A172 (cell line): ENCODE measurements at places on chromosomes 6 and 20.

- no peak for DNase-seq
Measured at GRCh38 chr6:40336940-40337760, 250.0 kb downstream of the LRFN2 start.

- DNase-seq = no peak
Measured at GRCh38 chr6:11702089-11702488, 76.5 kb downstream of the ADTRP start.

DNA sequence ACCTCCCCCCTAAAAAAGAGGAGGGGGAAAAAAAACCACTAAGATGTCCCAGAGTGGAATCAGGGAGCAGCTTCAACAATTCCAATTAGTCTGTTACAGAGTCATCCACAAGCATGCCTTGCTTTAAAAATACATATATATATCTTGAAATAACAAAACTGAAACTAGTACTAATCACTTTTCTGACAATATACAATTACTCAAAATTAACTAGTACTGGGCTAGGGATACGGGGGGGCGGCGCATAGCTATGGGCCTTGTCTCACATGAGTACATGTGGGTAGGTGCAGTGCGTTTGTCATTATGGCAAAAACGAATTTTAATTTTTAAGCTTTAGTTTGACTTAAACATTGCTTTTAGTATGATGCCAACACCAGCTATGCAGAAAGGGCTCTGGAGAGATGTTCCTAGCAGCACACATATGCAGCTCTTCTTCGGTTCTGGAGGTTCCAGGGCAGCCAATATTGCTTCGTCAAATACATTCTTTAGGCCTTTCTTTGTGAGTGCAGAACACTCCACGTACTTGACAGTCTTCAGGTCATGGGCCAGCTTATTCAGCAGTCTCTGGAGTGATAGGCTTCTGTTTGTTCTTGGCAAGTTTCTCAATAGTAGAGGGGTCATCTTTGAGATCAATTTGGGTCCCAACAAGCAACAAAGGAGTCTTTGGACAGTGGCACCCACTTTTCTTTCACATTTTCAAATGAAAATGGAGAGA is 38.8 kb downstream of the ITCH start:
- DNase-seq = no peak

DNA sequence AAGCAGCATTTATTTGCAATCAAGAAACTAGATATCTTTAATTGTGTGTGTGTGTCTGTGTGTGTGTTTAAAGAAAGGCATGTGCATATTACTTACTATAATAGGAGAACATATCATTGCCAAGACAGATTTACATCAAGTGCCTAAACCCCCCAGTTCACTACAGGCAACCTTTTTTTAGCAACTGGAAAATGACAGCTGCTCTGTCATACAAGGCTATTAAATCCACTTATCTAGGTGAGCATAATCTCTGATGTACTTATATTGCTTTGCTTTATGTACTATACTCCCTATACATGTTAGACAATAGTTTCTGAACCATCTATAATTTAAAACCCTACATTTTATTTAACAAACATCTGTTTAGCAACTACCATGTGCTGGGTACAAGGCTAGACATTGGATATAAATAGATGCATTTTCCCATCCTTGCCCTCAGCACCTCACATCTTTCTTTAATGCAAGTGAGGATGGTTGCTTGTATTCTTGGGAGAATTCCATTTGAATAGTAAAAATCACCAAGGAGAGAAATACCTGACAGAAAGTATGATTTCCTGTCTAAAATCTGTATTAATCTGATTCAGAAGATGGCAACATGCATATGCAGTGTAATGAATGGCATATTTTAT is 398.3 kb downstream of the LAMA2 start:
- DNase-seq = no peak

- DNase-seq = peak; percentile 73
Measured at GRCh38 chr20:48180024-48180423, 394.7 kb upstream of the SULF2 start.

- peak; percentile 55 for DNase-seq
Measured at GRCh38 chr6:129936329-129937165, 75.4 kb upstream of the TMEM244 start.

DNA sequence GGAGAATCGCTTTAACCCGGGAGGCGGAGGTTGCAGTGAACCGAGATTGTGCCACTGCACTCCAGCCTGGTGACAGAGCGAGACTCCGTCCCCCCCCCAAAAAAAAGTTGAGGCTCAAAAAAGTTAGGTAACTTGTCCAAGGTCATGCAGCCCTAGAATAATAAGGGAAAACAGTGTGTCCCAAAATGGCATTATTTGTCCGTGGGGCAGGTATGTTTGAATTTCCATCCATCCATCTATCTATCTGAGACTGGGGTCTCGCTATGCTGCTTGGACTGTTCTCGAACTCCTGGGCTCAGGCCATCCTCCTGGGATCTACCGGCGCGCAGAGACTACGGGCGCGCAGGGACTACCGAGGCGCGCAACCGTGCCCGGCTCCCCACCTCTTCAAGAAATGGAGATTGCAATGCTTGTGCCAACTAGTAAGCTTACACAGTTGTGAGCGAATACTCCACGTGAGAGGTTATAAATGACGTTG is 374 bp upstream of the ABCC10 start:
- no peak for DNase-seq

- DNase-seq = no peak
Measured at GRCh38 chr20:49646126-49646525, 67.6 kb downstream of the B4GALT5 start.

GRCh38 chr6:142452993-142453392 is 151.2 kb downstream of the ADGRG6 start:
- DNase-seq = no peak

- DNase-seq = no peak
Measured at GRCh38 chr6:16372029-16372776, 133.8 kb downstream of the GMPR start.

GRCh38 chr6:47276377-47276776 is 33.3 kb downstream of the TNFRSF21 start:
- no peak for DNase-seq

- DNase-seq = no peak
Measured at GRCh38 chr20:6533761-6534479, 233.6 kb upstream of the BMP2 start.

- DNase-seq = peak; percentile 6
Measured at GRCh38 chr6:105793130-105793529, 293.0 kb upstream of the PRDM1 start.

DNA sequence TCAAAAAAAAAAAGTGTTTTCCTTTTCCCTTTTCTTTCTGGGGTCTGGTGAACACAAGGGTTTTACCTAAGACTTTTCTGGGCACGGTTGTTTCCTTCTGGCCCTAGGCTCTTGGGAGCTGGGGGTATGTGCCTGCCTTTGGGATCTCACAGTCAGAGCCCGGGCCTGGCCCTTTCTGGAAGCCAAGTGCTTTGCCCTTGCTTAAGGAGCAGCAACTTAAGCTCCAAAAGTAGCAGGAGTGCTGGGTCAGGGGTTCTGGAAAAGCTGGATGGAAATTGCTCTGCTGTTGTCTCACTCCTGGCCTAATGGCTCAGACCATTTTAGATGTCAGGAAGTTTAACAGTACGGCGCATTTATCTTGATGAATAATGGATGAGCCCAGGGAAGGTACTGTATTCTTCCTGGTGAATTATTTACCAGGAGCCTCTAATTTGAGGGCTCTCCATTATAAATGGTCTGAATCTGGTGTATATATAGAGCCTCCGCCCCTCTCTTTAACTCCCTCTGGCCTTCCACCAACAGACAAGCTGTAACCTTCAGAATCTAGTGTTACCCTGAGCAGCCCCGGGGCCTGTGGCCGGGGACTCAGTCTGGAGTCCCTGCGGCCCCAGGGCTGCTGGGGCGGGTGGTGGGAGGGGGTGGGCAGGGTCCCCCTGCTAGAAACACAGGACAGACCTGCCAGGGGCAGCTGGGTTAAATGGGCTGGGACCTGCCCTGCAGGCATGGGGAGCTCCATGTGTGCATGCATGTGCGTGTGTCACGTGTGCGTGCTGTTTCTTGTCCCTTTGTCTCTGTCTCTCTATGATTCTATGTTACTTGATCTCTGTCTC is 37.5 kb downstream of the PTK7 start:
- DNase-seq = no peak

- DNase-seq = no peak
Measured at GRCh38 chr20:32352121-32352720, 5.9 kb upstream of the ASXL1 start.

DNA sequence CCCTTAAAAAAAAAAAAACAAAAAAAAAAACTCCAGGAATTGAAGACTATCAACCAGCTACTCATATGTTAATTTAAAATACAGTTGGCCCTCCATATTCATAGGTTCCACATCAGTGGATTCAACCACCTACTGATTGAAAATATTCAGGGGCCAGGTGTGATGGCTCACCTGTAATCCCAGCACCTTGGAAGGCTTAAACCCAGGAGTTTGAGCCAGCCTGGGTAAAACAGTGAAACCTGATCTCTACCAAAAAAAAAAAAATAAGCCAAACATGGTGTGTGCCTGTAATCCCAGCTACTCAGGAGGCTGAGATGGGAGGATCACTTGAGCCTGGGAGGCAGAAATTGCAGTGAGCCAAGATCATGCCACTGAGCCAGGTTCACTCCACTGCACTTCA is 72.4 kb upstream of the SMIM8 start:
- DNase-seq = no peak

- no peak for DNase-seq
Measured at GRCh38 chr20:14882157-14882556, 544.7 kb upstream of the FLRT3 start.

DNA sequence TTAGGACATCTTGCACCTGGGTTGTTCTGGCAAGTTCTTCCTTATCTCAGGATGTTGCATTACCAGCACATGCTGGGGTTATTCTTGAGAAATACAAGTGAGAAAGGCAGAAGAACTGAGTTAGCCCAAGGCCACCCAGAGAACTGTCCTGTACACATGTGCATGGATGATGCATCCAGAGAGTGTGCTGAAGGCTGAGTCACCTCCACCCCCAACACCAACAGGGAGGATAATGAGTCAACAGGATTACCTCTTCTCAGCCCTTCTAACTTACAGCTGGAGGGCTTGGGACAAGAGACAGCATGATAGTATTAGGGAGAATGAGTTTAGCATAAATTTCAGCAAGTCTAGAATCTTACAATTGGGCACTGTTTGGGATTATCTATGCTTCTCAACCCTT is 8.5 kb downstream of the SCGN start:
- DNase-seq = peak; percentile 69

DNA sequence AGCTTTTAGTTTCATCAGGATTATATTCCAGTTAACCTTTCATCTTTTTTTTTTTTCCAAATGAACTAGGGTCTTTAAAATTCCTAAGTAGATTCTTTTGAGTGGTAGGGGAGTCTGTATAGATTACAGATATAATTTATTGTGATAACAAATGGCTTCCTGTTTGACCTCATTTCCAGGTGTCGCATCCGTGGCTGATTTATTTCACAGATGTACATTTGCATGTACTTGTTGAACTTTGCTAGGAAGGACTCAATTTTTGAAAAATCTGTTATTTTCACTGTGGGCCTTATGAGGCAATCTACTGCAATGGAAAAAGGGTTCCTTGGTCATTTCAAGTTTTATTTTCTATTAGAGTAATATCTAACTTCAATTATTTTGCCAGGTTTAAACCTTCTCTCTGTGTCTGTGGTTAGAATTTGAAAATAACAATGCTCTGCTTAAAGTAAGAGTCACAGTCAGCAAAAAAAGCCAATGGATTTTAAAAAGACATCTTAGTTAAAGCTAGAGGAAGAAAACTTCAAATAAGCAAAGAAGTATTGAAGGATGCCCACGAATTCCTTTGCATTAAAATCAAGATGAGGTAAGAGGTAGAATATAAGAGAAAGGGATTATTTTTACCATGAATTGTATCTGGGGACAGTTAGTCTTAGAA is 57.9 kb downstream of the SAMD5 start:
- no peak for DNase-seq

DNA sequence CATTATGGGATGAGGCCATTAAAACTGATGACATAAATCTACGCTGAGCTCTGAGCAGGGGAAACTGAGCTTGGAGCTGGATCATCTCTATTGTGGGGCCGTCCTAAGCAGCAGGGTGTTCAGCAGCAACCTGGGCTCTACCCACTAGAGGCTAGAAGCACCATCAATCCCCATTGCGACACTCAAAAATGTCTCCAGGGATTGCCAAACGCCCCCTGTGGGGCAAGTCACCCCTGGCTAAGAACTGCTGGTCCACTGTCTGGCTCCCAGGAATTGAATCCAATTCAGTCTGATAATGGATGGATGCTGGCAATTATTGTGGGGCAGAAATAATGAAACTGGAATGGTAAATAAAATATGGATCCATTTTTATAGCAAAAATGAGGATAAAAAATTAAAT is 38.2 kb downstream of the PMEPA1 start:
- peak; percentile 14 for DNase-seq

- peak; percentile 44 for DNase-seq
Measured at GRCh38 chr20:57288651-57289277, 22.3 kb upstream of the BMP7 start.

- DNase-seq = no peak
Measured at GRCh38 chr20:38798266-38798665, 7.2 kb upstream of the PPP1R16B start.

- DNase-seq = no peak
Measured at GRCh38 chr6:14453712-14454472, 336.3 kb downstream of the CD83 start.

DNA sequence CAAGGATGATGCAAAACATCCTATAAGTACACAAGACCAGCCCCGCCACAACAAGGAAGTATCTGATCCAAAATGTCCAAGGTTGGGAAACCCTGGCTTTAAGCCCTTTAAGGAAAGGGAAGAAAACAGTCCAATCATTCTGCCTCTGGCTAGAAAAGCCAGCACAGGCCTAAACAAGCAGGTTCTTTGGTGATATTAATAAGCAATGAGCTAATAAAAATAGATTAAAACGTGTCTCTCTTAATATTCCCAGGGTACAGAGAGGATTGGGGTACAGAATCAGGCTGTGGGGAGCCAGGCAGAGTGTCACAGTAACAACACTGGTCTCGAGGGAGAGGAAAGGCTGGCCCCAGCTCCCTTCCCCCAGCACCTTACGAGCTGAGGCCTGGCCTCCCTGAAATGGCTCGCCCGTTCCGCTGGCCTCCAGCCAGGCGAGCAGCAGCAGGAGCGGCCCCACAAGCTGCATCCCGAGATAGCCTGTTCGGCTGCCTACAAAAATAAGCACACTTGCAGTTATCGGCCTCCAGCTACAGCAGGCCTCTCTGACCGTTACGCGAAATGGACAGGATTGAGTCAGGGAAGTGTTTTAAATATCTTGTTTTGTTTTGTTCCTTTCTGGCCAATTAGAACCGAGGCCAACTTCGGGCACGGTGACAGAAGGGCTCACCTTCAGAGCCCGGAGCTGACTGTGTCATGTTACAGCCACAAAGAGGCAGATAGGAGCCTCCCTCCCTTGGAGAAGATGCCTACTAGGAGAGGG is 4.0 kb upstream of the ZMYND8 start:
- DNase-seq = peak; percentile 93

DNA sequence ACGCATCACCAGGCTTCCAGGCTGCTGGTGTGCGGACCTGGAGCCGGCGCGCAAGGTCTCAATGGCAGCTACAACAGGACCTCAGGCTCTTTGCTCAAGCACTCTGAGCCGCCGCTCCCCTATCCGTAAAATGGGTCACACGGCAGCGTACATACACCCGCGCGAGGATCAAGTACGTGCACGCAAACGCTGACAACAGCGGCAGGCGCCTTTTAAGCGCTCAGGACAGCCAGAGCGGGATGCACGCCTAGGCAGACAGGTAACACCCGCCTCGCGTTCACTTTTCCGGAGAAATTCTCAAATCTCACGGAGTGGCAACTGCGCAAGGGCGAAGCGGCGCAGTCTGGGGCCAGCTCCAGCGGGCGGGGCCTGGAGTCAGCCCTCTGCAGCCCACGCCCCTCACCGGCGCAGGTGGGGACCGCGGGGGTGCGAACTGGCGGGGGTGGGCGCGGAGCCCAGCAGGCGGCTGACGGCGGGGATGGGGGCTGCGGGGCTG is 535 bp downstream of the EXOC2 start:
- peak; percentile 38 for DNase-seq
